ENCODE measurements at places on chromosomes 12 and 14.

DNA sequence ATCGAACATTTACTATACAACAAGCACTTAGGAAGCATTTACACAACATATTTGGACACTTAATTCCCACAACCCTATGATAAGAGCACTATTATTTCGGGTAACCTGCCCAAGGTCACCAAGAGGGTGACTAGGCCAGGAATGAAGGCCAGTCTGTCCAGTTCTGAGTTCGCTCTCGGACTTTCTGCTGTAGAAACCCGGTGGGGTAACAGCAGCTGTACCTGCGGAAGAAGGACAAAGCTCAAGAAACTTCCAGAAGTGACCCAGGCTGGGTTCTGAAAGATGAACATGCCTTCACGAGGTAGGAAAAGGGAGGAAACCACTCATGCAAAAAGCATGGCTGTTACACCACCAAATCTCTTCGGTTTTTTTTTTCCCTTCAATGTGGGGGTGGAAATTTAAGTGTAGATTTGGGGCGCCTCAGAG, 10.8 kb downstream of the PLA2G1B start:
- DNase-seq: no peak

DNA sequence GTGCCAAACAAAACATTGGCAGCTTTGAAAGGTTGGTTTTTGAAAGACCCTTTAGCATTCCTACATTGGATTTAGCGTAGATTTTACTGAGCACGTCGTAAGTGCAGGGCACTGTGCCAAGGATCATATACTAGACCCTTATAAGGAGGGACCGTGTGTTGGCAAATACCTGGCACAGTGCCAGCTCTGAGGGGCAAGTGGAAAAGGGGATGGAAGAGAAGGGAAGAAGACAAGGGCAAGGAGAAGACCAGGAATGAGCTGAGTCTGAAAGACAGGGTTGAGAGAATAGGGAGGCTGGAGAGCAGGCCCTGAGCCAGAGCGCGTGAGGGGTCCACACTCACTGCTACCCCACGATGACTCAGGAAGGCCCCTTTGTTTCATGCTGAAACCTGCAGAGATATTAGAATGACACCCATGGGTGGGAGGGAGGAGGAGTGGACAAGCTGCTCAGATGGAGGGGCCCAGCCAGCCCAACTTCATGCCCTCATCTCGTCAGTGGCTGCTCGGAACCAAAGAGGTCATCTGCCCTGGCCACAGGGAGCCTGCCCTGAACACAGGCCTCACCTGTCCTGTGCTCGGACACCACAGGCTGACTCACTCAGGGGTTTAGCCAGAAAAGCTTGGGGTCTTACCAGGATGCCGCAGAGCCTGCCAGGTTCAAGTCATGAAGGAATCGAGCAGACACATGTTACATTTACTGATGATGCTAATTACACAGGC, 25.0 kb downstream of the RAB35 start:
- no peak for DNase-seq

DNA sequence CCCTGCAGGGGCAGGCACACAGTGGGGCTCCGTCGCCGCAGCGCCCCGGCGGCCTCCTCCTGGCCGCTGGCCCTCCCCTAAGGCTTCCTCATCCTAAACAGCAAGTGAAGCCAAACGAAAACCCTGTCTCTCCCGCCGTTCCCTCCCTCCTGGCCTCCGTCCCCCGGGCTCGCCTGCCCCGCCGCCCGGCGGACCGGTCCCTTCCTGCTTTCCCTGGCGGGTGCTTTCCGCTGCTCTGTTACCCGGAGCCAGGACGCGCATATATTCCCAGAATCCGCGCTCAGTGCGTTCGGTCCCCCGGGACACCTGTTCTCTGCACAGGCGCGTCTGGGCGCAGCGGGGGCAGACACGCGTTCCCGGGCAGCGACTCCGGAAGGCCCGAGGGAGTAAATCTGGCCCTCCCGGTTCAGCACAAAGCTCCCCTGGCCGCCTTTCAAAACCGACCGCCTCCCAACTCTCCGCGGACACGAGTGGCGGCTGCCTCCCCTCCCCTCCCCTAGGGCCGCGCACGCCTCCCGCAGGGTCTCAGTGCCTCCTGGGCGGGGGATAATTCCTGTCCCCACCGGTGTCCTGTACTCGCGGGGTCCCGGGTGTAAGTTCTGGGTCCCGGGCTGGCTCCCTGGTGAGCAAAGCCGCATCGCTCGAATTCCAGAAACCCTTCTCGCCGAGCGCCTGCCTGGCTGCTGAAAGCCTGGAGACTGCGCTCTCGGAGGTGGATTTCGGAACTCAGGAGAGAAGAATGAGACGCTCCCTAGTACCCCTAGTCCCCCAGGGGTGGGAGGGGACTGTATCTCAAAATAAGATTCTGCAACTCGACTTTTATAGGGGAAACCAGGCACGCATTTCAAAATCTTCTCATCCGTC, 21.4 kb upstream of the CEP170B start:
- peak; percentile 39 for DNase-seq

DNA sequence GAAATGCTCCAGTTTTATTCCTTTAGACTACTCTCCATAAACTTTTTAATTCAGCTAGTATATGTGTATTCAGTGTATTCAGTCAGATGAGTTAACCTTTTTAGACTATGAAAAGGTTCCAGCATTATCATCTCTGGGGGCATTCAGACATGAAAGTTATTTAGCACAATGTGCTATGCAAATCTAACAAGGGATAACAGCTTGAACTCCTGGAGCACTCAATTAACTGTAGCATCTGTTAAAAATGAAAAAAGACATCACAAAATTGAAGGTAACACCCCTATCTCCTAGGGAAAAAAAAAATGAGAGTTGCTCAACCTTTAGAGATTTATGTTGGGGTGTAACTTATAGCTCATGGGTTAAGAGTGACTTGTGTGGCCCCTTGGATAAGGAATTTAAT, 211.5 kb downstream of the PHLDA1 start:
- DNase-seq: no peak

- DNase-seq: no peak
Observed at GRCh38 chr12:120599672-120600552, 18.7 kb upstream of the POP5 start.

GRCh38 chr14:93520053-93520607, 89.4 kb downstream of the UNC79 start:
- DNase-seq: no peak

DNA sequence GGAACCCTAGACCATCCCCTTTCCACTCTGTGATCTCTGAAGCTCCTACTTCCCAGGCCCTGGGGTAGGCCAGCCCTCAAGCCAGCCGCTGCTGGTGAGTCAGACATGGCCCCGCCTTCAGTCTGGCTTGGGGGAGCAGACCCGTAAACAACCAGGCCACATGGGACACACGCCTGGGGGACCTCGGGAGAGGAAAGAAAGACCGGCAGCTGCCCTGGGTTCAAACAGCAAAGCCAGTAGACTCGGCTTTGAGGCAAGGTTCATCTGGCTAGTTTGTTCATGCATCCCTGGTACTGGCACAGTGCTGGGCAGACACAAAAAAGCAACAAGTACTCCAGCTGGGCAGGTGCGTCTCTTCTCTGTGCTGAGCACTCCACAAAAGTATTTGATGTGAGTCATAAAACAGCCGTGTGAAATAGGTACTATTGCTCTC, 101.9 kb downstream of the SETD3 start:
- no peak for DNase-seq

- DNase-seq: no peak
Observed at GRCh38 chr14:84535484-84535883, 994.5 kb upstream of the FLRT2 start.

DNA sequence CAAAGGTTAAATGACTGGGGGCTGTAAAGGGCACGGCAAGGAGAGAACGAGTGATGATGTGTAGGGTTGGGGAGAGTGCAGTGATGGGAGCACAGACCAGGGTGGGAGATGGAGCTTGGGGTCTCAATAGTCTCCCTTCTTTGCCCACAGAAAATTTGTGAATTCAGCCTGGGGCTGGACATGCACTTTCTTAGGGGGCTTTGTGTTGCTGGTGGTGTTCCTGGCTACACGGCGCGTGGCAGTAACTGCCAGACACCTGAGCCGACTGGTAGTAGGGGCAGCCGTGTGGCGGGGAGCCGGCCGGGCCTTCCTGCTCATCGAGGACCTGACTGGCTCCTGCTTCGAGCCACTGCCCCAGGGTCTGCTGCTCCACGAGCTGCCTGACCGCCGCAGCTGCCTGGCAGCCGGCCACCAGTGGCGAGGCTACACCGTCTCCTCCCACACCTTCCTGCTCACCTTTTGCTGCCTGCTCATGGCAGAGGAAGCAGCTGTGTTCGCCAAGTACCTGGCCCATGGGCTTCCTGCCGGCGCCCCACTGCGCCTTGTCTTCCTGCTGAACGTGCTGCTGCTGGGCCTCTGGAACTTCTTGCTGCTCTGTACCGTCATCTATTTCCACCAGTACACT, 1.7 kb downstream of the FITM1 start:
- no peak for DNase-seq

DNA sequence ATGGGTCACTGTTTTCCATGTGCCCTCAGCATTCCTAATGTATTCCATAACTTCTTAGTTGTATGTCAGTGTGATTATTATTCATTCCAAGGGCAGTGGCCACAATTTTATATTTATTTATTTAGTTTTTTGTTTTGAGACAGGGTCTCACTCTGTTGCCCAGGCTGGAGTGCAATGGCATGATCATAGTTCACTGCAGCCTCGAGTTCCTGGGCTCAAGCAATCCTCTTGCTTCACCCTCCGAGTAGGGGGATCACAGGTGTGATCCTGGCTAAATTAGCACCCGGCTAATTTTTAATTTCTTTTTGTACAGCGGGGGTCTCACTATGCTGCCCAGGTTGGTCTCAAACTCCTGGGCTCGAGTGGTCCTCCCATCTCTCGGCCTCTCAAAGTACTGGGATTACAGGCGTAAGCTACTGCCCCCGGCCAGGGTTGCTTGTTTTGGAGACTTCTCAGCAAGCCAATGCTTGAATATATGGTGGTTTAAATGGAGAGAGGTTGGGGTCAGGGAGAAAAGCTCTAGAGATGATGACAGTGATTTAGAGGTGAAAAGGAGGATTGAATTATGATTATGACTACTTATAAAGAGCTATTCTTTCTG, 7.6 kb downstream of the GPRC5A start:
- DNase-seq: no peak

DNA sequence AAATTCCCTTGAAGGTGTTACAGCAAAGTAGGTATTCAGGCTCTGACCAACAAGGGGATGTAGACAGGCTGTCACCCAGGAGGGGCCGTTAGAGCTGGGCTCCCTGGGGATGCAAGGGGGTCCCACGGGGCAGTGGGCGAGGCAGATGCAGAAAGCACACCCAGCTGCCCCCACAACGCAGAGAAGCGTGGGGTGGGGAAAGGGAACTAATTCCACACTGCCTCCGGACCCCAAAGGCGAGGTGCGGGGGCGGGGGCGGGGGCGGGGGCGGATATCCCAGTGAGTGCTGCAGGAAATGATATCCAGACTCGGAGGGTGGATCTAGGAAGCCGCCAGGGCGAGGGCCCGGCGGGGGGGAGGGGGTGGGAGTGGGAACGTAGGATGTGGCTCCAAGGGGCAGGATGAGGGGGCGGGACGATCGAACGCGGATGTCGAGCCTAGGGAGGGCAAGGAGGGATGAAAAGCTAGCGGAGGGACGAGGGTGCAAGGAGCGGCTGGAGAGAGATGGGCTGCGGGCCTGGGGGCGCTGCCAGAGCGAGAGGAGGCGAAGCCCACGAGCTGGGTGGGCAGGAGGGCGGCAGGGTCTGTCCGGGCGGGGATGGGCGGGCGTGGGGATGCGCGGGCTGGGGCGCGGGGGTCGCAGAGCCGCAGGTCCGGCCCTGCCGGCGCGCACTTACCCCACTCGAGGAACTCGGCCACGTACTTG, 874 bp downstream of the CDC42BPB start:
- peak; percentile 84 for DNase-seq

GRCh38 chr14:71286126-71286525, 378.9 kb downstream of the PCNX1 start:
- no peak for DNase-seq

GRCh38 chr14:99715266-99716000, 31.3 kb downstream of the CYP46A1 start:
- no peak for DNase-seq

- no peak for DNase-seq
Observed at GRCh38 chr14:76696791-76697190, 64.5 kb upstream of the VASH1 start.

DNA sequence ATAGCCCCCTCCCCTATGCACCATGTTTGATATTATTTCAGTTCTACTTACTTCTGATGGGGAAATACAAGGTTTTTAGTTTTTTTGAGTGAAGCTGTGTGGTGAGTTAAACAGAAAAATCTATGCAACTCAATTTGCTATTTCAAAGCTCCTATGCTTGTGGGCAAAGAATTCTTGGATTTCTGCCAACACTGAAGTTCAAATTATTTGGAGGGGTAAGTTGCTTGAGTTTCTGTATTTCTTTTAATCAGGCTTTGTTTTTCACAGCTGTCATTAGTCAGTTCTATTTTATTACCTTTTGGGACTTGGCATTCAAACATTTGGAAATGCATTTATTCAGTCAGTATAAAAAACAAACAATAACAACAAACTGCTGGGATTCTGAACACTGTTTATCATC, 407.5 kb upstream of the MGAT4C start:
- no peak for DNase-seq

GRCh38 chr14:90263748-90264449, 7.5 kb downstream of the PSMC1 start:
- DNase-seq: no peak

GRCh38 chr12:52370926-52371608, 3.8 kb upstream of the KRT85 start:
- peak; percentile 77 for DNase-seq

GRCh38 chr12:18079541-18080246, 10.3 kb downstream of the RERGL start:
- DNase-seq: no peak

- DNase-seq: no peak
Observed at GRCh38 chr12:10756194-10756593, 33.1 kb upstream of the YBX3 start.

DNA sequence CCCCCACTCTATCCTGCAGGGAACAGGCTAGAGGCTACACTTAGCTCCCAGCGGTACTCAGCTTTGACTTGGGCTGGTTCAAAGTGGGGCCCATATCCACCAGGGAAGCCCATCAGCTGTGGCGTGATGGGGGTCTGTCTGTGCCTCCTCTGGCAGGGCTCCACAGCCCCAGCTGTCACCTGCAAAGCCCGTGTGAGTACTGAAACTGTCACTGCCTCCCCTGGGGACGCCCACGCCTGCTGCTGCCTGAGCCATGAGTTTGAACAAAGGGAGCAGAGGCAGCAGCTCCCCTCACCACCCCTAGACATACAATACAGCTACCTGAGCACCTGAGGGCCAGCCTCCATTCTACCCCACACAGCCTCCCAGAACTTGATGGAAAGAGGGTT, 5.0 kb downstream of the REM2 start:
- no peak for DNase-seq

DNA sequence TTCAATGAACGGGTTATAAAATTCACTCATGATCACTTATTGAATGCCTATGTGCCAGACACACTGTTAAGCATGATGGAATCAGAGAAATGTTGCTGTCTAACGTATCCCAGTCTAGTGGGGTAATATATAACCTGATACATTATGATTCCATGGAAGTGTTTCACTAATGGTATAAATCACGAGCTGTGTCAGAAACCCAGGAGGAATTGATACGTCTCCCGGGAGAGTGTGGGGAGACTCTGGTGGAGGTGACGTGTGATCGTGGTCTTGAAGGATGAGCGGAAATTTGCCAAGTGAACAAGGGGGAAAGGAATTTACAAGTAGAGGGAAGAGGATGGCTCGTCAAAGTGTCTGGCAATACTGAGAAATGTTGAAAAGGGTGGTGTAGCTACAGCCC, 26.5 kb downstream of the MANSC1 start:
- no peak for DNase-seq

Data from left hindlimb (tissue), 1 donor.